Activated CD4-positive, CD25-positive, alpha-beta regulatory T cell treated with anti-CD3 and anti-CD28 coated beads, Interleukin-2, amount 50 U/mL, for 24 hours (primary cell): ENCODE measurements at places on chromosomes 1 and 21.

DNA sequence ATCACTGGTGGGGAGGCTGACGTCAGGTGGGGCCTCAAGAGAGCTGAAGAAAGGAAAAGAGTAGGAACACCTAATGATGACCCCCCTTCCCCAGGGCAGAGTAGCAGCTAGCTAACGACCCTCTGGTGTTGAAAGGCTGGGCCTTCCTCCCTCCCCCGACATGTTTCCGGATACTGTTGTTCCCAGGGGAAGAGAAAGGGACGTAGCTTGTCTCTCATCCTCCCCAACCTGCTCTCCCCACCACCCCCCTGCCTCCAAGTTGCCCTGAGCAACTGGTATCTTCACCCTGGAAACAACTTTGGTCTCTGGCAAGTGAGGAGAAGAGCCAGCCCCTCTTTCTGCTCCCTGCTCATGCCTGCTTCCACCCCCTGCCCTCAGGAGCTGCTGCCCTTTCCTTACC, 2.4 kb downstream of the SEMA6C start:
- ATAC-seq = no peak

DNA sequence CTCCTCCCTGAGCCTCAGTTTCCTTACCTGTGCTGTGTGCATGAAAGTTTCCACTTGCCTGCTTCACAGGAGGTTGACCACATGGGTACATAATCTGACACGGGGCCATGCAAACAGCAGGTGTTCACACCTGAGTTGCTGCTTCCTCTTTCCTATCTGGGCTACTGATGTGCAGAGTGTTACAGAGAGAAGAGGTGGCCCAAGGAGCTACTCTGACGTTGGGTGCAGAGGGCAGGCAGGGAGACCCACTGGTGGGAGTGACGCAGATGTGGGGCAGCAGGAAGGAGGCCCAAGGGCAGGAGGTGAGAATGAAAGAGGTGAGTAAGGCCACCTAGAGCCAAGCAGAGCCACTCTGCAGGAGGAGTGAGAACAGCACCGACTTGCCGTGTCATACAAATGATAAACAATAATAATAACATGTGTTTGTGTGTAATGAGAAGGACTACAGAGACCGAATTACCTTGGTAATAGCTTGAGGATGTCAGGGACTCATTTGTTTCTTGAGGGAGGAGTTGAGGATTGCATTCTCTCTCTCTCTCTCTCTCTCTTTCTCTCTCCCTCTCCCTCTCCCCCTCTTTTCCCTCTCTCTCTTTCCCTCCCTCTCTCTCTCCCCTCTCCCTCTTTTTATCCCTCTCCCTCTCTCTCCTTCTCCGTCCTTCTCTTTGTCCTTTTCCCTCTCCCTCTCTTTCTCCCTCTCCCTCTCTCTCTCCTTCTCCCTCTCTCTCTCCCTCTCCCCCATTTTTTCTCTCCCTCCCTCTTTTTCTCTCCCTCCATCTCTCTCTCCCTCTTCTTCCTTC, 87.4 kb upstream of the IGSF21 start:
- no peak for ATAC-seq

DNA sequence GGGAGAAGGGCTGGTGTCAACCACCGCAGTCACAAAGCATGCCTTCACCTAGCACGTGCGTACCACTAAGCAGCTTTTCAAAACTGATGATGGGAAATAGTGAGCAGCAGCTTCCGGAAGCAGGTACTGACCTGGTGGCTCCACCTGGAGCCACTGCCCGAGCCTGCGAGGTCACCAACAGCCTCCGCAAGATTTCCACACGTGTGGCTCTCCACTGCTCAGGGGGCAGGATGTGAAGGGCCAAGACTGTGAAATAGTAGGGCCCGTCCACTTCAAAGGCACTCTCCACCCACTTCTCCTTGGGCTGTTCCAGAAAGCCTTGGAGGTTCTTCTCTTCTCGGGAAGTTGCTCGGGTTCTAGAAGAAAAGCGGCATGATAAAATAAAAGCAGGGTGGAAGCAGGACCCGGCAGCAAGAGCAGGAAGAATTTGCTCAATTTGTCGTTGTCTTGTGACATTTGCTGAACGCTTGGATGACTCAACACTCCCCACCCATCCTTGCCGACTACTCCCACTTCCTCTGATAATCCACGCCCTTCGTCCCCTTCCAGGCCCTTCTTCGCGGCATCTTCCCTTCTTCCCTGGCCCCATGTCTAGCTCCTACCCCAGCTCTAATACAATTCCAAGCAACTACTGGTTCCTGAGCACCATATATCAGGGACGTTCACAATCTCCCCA, 124.9 kb upstream of the IFFO2 start:
- ATAC-seq = no peak

GRCh38 chr1:200336101-200336845, 73.6 kb downstream of the ZNF281 start:
- no peak for ATAC-seq

- ATAC-seq = no peak
These were observed 33.6 kb downstream of the KIF26B start for GRCh38 chr1:245188403-245188802.

DNA sequence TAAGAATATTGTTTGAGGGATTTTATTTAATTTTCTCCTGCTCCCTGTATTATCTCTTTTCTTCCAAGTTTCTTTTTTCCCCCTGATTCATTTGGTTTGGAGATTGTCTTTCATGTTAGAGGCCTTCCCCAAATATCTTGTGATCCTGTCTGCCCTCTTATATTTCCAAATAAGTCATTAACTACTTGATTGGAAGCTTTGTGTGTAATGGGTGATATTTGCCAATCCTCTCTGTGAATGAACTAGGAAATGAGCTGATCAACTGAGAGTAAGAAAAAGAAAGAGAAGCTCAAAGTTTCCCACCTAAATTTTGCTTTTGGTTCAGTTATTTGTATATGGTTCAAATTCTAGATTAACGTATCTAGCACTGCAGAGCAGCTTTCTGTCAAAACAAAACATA, 23.6 kb upstream of the LY9 start:
- ATAC-seq = no peak

DNA sequence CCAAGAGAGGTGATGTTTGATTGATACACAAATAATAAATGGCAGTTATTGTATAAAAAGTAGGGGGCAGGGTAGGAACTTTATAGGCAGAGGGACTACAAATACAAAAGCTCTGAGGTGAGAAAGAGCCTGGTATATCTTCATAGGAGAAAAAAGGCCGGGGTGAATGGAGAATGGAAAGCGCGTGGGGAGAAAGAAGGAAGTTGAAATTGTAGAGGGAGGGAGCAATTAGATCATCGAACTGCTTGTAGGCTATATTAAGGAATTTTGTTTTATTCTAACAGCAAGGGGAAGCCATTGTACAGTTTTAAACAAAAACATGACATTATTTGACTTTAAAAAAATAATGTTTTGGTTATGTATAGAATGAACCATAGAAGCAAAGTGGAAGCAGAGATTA, 147.4 kb downstream of the PDE4B start:
- ATAC-seq = no peak

GRCh38 chr1:36579039-36579438, 96.3 kb upstream of the CSF3R start:
- no peak for ATAC-seq

- no peak for ATAC-seq
These were observed 27.0 kb downstream of the SH3GLB1 start for GRCh38 chr1:86731416-86731815.

GRCh38 chr1:3908886-3909517, 8.9 kb upstream of the C1orf174 start:
- ATAC-seq = no peak

- ATAC-seq = no peak
These were observed 109.0 kb downstream of the KCNH1 start for GRCh38 chr1:211024901-211025300.

DNA sequence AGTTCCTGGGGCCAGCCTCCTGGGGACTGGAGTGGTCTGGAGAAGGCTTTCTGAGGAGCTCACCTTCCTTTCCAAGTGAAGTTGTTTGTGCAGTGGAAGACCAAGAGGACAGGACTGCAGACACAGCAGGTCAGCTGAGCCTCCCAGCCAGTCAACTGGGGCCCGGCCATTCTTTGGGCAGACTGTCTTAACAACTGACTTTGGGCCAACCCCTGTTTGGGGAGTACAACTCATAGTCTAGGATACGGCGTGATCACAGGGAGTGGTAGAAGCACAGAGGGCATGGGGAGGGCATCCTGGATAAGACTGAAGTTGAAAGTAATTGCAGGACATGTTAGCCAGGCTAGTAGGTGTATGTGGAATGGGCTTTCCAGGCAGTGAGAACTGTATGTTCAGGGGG, 50.3 kb downstream of the PGM1 start:
- ATAC-seq = no peak

- no peak for ATAC-seq
These were observed 12.8 kb downstream of the LRP8 start for GRCh38 chr1:53315046-53315445.

GRCh38 chr1:29502911-29503840, 266.9 kb downstream of the PTPRU start:
- ATAC-seq = no peak

GRCh38 chr1:248599396-248599795, 1.9 kb upstream of the OR2T10 start:
- ATAC-seq = no peak
